Kidney capillary endothelial cell (primary cell): ENCODE measurements at places on chromosomes 7 and 10.

DNA sequence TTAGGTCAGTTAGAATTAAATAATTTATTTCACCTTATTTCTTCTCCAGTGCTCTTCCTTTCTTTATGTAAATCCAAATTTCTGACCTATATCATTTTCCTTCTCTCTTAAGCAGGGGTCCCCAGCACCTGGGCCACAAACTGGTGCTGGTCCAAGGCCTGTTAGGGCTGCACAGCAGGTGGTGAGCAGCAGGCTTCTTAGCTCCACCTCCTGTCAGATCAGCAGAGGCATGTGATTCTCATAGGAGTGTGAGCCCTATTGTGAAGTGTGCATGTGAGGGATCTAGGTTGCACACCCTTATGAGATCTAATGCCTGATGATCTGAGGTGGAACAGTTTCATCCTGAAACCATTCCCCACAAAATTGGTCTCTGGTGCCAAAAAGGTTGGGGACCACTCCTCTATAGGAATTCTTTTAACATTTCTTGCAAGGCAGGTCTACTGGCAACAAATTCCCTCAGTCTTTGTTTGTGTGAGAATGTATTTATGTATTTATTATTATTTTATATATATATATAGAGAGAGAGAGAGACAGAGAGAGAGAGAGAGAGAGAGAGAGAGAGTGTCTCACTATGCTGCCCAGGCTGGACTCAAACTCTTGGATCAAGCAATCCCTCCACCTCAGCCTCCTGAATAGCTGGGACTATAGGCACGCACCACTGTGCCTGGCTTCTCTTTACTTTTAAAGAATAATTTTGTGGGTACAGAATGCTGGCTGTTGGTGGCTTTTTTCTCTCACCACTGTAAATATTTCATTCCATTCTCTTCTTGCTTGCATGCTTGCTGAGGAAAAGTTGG lies 4.3 kb upstream of the ABCC2 start:
- peak; percentile 4 for DNase-seq

- DNase-seq, result no peak
Observed at GRCh38 chr7:3153118-3153517, 109.5 kb upstream of the CARD11 start.

GRCh38 chr10:110967009-110967630 lies 47.7 kb downstream of the SHOC2 start:
- DNase-seq, result no peak

GRCh38 chr7:74535951-74536356 lies 82.2 kb downstream of the GTF2IRD1 start:
- DNase-seq, result no peak

- no peak for DNase-seq
Observed at GRCh38 chr7:104895522-104896236, 118.3 kb upstream of the KMT2E start.

DNA sequence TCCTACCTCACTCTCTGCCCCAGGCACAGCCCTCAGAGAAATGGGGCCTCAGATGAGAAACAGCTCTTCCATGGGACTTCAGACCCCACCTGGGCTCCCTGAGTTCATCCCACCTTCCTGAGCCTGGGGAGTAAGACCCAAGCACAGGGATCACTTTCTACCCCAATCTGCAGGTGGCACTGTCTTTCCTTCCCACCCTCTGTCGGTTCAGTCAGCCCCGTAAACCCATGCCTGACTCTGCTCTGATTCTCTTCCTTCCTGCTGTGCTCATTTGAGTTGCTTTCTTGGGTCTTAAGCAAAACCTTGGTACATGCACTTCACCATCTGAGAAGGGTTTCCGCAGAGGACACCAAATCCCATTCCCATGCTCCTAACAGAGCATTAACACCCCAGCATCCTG lies 306.4 kb upstream of the CDC14C start:
- no peak for DNase-seq

DNA sequence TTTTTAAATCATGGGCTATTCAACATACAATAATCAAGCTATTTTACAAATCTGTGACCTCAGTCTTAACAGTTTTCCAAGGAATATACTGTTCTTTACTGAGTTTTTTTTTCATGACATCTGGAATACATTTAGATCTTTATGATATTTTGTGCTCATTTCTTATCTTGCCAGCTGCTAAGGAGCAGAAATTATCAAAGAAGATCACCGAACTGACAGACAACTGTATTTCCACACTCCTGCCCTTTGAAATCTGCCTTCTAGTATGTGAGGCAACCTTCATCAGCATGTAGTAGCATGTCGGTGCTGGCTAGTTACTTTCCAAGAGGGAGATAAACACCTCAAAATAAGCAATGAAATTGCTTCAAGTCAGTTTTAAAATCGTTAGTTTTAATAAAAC lies 66.4 kb downstream of the NHLRC2 start:
- DNase-seq, result no peak

GRCh38 chr10:3995302-3996210 lies 210.5 kb upstream of the KLF6 start:
- DNase-seq, result peak; percentile 66

- no peak for DNase-seq
Observed at GRCh38 chr10:72058989-72059842, 29.1 kb downstream of the SPOCK2 start.

DNA sequence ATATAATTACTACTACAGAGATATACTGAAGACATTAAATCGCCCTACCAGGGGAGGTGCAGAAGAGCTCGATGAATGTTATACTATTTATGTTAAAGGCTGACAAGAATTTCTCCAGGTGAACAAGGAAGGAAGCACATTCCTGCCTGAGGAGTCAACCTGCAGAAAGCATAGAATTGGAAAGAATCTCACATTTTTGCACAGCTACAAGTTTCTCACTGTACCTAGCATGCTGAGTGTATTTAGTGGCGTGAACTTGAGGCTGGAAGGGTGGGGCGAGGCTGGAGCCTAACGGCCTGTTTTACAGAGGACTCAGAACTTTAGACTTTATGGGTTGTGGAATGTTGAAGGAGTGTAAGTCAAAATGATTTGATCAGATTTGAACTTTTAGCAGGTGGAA lies 373.6 kb upstream of the LRGUK start:
- DNase-seq, result no peak

GRCh38 chr10:103238506-103239252 lies 7.0 kb upstream of the RPEL1 start:
- DNase-seq, result no peak

GRCh38 chr10:117217196-117217761 lies 20.0 kb downstream of the KCNK18 start:
- no peak for DNase-seq

- no peak for DNase-seq
Observed at GRCh38 chr7:112571852-112572607, 91.2 kb downstream of the LSMEM1 start.

- DNase-seq, result no peak
Observed at GRCh38 chr10:5563321-5563961, 38.7 kb downstream of the CALML3 start.
